Activated naive CD4-positive, alpha-beta T cell treated with Interleukin-2 at 50 U/mL for 16 hours (primary cell): ENCODE measurements at places on chromosomes 2 and 18.

DNA sequence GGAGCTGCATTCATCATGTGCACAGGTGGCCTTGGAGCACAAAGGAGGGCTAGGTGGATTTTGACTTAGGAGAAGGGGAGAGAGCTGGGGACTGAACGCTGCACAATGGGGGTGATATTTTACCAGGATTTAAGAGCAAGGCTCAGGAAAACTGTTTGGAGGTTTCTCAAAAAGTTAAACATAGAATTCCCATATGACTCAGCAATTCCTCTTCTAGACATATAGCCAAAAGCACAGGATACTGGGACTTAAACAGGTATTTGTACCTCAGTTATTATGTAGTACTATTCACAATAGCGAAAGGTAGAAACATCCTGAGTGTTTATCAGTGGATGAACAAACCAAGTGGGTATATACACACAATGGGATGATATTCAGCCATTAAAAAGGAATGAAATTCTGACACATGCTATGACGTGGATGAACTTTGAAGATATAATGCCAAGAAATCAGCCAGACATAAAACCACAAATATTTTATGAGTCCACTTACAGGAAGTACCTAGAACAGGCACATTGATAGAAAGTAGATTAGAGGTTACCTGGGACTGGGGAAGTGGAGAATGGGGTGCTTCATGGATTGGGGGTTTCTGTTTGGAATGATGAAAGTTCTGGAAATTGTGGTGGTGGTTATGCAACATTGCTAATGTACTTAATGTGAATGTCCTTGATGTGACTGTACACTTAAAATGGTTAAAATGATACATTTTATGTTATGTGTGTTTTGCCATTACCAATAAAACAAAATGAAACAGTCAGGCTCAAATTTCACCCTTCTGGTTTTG is 216.9 kb downstream of the HAUS1 start:
- DNase-seq: no peak

DNA sequence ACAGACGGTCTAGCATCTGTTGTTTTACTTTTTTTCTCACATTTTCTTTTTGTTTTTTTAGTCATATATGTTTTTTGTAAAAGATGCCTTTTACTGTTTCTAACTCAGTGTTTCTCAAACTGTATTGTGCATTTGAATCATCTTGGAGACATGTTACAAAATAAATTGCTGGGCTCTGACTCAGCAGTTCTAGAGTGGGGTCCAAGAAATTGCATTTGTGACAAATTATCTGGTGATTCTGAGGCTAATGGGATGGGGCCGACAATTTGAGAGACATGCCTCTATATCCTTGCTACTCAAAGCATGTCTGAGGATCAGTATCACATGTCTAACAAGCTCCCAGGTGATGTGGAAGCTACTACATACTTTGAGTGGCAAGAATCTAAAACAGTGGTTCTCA is 478.8 kb downstream of the PLCL1 start:
- DNase-seq: no peak

DNA sequence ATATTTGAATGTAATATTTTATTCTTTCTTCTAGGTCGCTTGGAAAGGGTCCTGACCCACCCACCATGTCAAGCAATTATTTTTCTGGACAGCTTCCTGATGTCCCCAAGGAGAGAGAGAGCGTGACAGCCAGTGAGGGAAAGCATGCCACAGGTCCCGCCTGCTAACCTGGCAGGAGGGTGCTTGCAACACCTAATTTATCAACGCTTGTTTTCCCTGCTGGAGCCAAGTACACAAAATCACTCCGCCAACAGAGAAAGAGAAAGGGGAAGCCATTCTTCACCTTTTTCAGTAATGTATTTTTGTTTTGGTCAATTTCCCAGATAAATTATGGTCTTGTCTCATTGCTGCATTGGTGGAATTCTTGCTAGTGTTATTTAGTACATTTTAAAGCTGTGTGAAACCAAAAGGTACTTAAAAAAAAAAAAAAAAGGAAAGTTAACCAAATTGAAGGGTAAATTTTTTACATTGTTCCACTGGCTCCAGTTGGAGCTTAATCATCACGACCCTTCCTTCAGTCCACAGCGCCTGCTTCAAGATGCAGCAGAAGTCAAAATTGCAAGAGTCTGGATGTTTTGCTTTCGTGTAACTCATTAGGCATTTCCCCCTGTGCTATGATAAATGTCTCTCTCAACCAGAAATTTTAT is 88.5 kb upstream of the COPS8 start:
- DNase-seq: no peak

- DNase-seq: no peak
Measured at GRCh38 chr2:170165129-170165528, 12.8 kb upstream of the MYO3B start.

- no peak for DNase-seq
Measured at GRCh38 chr18:8703781-8704301, 1.5 kb upstream of the MTCL1 start.
